ENCODE measurements at places on chromosomes 7 and 10.

DNA sequence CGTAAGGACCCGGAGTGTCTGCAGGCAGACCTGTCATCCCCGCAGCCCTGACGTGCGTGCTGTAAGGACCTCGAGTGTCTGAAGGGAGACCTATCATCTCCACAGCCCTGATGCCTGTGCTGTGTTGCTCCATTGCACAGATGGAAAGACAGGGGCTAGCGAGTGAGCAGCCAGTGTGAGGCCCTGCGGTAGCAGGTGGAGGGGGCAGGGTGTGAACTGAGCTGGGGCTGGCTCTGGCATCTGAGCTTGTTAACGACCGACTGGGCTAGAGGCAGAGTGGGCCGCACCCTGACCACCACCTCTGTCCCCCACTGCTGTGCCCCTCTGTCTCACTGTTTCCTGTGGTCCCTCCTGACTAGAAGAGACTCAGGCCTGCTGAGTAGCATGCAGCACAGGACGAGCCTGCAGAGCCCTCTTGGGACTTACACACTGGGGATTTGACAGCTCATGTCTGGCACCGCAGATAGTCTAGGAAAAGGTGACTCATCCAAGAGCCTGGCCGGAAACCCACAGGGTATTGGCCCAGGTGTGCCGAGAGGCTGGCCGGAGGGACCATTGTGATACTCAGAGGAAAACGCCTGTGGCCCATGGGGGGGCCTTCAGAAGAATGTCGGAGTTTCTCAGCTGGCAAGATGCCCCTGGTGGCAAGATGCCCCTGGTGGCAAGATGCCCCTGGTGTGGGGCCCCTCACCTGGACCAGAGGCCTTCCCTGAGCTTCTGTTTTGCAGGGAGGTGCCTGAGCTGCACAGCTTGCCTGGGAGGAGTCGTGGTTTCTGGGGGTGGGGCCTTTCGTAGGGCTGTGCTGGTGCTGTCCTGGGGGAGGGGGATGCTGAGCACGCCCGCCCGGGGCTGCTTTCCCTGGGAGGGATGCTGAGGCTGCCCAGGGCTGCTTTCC, 34.3 kb downstream of the INPP5A start:
- DNase-seq: no peak

DNA sequence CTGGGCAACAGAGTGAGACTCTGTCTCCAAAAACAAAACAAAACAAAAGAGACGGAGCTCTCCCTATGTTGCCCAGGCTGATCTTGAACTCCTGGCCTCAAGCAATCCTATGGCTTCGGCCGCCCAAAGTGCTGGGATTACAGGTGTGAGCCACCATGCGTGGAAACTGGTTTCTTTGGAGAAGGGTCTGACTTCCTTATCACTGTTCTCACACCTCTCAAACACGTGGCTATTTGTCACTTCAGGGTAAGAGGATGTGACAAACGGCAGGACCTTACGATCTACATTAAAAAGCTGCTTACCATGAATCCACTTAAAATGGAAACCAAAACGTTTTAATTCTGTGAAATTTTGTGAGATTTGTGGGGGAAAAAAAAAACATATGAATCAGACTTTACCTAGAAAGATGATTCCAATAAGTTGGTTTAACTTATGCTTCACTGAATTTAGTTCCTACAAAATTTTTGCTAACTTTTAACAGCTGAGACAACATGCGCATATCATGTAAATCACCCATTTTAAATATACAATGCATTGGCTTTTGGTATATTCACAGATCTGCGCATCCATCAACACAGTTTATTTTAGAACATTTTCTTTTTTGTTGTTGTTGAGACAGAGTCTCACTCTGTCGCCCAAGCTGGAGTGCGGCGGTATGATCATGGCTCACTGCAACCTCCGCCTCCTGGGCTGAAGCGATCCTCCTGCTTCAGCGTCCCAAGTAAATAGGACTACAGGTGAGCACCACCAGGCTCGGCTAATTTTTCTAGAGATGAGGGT, 18.7 kb upstream of the FOXK1 start:
- no peak for DNase-seq

- no peak for DNase-seq
These were observed 2.1 kb upstream of the IDE start for GRCh38 chr10:92575961-92576360.

DNA sequence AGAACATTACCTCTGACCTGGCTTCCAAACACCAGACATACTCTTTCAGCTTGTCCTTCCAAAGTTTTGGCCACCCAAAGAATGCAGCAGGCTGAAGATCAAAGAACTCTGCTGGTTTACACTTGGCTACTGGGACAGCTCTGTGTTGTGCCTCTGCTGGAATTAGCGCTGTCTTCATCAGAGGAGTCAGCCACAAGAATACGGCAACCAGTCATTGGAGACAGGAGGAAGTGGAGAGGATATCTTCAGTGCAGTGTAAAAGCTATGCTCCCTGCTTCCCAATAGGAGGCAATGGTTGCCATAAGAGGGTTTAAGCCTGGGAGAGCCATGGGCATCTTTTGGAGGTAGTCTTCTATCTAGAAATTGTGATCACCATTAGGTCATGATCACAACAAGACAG, 126.7 kb upstream of the WNT16 start:
- no peak for DNase-seq

- no peak for DNase-seq
These were observed 52.8 kb downstream of the CFAP46 start for GRCh38 chr10:132889556-132889955.

DNA sequence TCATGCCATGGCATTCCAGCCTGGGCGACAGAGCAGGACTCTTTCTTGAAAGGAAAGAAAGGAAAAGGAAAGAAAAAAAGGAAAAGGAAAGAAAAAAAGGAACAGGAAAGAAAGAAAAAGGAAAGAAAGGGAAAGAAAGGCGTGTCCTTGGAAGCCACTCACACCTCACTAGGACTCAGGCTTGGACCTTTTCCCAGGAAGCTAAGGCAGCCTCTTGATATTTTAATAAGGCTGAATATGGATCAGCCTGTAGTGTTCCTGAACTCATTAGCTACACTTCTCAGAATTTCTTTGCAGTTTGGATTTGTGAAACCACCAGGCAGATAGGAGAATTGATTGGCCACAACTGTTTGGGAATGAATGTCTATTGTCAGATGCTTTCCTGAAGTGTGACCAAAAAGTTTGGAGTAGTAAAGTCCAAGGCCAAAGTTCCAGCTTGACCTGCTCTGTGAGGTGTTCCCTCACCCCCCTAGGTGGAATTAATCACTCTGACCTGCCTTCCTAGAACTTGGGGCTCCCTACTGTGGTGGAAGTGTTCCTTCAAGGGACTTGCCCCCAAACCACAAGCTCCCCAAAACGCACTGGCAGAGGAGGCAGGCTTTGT, 7.1 kb upstream of the MALSU1 start:
- no peak for DNase-seq

DNA sequence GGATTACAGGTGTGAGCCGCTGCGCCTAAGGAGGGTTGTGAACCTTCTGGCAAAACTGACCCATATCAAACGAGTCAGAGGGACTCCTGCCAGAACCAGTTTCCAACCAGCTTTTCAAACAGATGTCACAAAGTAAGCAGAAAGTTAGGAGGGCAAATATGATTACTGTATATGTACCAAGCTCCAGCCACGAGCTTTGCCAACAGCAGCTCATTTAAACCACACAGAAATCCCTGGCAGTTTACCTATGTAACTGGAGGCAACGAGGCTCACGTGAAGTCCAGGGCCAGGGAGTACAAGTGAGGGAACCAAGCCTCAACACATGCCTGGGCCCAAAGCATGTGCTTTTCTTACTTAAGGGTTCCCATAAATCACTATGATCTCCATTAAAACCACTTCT, 12.5 kb upstream of the DAGLB start:
- no peak for DNase-seq

GRCh38 chr7:88205179-88205578, 14.7 kb downstream of the SRI start:
- no peak for DNase-seq

- no peak for DNase-seq
These were observed 1.5 kb upstream of the C10orf95 start for GRCh38 chr10:102452672-102453340.

DNA sequence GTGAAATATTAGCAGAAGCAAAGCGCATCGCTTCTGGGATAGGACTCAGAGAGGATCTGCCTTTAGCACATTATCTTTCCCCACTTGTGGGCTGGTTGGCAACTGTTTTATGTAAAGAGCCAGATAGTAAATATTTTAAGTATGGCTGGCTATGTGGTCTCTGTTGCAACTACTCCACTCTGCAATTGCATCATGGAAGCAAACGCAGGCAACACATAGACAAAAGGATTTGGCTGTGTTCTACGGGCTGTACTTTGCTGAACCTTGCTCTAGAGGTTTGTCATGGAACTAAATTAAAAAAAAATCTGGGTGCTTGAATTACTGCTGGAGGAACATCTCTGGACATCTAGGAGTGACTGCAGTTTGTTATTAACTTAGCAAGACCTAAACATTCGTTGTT, 307.8 kb upstream of the TPK1 start:
- DNase-seq: no peak

DNA sequence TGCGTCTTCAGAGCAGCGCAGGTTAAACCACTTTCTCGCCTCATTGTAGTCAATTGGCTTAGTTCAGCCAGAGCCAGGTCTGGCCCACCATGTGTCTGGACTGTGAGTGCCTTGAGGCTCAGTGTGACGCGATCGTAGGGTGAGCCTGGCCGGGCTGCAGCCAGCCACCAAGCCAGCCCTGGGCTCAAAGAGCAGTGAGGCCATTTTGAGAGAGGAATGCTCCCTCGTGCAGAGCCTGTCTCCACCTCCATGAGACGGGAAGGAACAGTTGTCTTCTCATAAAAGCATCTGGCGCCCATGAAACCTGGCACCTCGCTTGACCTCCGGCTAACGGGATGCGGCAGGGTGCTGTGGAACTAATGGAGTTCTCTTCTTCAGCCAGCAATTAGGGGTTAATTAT, 34.5 kb downstream of the LHPP start:
- no peak for DNase-seq

- no peak for DNase-seq
These were observed 3.7 kb upstream of the CALU start for GRCh38 chr7:128735436-128735835.

DNA sequence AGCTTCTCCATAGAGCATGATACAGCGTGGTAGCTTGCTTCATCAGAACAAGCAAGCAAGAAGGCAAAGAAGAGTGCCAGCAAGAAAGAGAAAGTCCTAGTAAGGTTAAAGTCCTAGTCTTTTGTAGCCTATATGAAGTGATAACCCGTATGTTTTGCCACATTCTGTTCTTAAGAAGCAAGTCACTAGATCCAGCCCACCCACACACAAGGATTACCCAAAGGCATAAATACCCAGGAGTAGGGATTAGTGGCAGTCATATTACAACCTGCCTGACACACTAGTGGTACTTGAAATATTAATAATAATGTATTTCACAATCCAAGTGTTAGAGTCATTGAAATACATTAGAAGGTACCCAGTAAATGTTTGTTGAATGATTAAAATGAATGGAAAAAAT, 285.5 kb downstream of the HPSE2 start:
- DNase-seq: no peak

- no peak for DNase-seq
These were observed 57.7 kb upstream of the SPOCK2 start for GRCh38 chr10:72146071-72146470.

GRCh38 chr10:124374535-124375352, 44.0 kb downstream of the OAT start:
- DNase-seq: no peak

- no peak for DNase-seq
These were observed 5.0 kb upstream of the PRKAR1B start for GRCh38 chr7:732094-732541.

DNA sequence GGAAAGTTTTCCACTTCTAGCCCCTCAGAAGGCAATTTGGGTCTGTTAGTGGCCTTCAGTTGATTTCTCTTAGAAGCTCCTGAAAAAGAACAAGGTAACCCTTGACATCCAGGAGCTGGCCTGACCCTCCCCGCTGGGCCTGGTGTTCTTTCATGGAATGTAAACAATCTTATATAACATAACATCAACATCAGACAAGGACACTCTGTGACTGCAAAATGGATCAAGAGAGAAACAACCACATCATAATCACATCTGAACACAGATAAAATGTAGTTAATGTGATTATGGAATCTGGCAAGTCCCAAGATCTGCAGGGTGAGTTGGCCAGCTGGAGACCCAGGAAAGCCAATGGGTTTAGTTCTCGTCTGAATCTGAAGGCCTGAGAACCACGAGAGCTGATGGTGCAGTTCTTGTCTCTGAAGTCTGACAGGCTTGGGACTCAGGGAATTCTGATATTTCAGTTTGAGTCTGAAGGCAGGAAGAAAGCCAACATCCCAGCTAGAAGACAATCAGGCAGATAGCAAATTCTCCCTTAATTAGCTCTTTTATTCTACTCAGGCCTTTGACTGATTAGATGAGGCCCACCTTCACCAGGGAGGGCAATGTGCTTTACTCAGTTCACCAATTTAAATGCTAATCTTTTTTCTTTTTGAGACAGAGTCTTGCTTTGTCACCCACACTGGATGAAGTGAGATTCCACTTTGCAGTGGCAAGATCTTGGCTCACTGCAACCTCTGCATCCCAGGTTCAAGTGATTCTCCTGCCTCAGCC, 91.4 kb upstream of the NAMPT start:
- no peak for DNase-seq

DNA sequence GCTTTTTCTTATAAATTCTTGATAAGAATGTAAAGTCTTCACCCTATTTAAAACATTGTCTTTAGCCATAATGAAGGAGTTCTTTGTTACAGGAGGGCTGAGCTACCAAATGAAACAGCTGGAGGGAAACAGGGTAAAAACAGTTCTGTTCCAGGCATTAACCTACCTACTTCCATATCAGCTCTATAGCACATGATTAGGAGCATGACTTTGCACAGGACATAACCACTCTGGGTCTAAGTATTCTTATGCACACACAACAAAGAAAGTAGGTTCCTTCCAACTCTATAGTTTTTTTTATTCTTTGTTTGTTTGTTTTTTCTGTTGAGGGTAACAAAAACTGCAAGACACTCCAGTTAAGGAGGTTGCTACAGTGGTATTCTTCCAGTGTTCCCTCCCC, 52.7 kb downstream of the SCIN start:
- no peak for DNase-seq

- DNase-seq: no peak
These were observed 692.6 kb downstream of the SUGCT start for GRCh38 chr7:40827222-40828085.

- no peak for DNase-seq
These were observed 458.6 kb downstream of the PARD3 start for GRCh38 chr10:34356463-34356862.

GRCh38 chr7:5652829-5653228, 128.6 kb downstream of the RNF216 start:
- DNase-seq: no peak

GRCh38 chr10:123513870-123514269, 152.3 kb upstream of the GPR26 start:
- no peak for DNase-seq

DNA sequence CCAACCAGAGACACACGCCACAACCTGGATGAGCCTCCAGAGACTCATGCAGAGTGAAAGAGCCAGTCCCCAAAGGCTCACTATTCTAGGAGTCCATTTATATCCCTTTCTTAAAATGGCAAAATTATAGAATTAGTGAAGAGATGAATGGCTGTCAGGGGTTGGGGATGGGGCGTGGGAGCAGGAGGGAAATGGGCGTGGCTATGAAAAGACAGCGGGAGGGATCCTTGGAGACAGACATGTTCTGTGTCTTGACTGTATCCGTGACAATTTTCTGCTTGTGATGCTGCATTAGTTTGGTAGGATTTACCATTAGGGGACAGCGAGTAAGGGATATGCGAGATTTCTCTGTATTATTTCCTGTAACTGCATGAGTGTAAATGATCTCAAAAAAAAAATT, 33.0 kb downstream of the FAM53B start:
- DNase-seq: no peak

Measured in substantia nigra (tissue), 51 donors.